Tracheal epithelial cell (primary cell): ENCODE measurements at places on chromosomes 4 and X. TPM values are rescaled to one million over a fixed set of nuclear protein-coding genes. Genes with fewer than 3 reads are reported as not detected.

The SHROOM2 gene
- total RNA-seq = 4.6 and 6.0 TPM in 2 replicates

The UGT2B17 gene
- not detected in 2 replicates for total RNA-seq

The LRP2BP gene
- total RNA-seq = 0.48 and 0.85 TPM in 2 replicates

The TMEM47 gene
- 12.4 and 25.1 TPM in 2 replicates for total RNA-seq

The SPANXN3 gene
- total RNA-seq = not detected in 2 replicates

The AMBN gene
- not detected in 2 replicates for total RNA-seq

The CSAG3 gene
- not detected in 2 replicates for total RNA-seq

The PDZD4 gene
- under 0.01 TPM in 1 of 2 replicates, not detected in the other for total RNA-seq

The HERC5 gene
- 2.2 TPM in 1 of 2 replicates, not detected in the other for total RNA-seq

The PCDH18 gene
- under 0.01 TPM in 1 of 2 replicates, not detected in the other for total RNA-seq

The GUCY1B1 gene
- total RNA-seq = 1.4 and 1.5 TPM in 2 replicates

The ADGRG2 gene
- under 0.01 and 0.21 TPM in 2 replicates for total RNA-seq

The LUZP4 gene
- not detected in 2 replicates for total RNA-seq

The HELT gene
- total RNA-seq = not detected in 2 replicates

The HTN3 gene
- total RNA-seq = not detected in 2 replicates

The MTNR1A gene
- total RNA-seq = not detected in 2 replicates

The CTAG1A gene
- not detected in 2 replicates for total RNA-seq

The PITX2 gene
- total RNA-seq = not detected in 2 replicates
